Fibroblast of lung (primary cell): ENCODE measurements at places on chromosomes 1 and 21. TPM values are rescaled to one million over a fixed set of nuclear protein-coding genes. Genes with fewer than 3 reads are reported as not detected.
A peak's percentile ranks its signal among the peaks of the same experiment; 100 is the strongest.

DNA sequence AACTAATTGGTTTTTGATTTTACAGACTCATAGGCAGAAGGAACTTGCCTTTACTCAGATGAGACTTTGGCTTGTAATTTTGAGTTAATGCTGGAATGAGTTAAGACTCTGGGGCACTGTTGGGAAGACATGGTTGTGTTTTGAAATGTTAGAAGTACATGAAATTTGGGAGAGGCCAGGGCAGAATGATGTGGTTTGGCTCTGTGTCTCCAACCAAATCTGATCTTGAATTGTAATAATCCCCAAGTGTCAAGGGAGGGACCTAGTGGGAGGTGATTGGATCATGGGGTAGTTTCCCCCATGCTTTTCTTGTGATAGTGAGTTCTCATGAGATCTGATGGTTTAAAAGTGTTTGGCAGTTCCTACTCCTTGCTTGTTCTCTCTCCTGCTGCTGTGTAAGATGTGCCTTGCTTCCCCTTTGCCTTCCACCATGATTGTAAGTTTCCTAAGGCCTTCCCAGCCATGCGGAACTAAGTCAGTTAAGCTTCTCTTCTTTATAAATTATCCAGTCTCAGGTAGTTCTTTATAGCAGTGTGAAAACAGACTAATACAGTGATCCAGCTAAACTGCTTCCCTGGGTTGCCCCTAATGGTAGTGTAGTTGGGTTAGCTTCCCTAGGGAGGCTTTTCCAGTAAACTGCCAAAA lies 10.2 kb downstream of the CPT2 start:
- no peak for DNase-seq

GRCh38 chr1:101245246-101245927 lies 8.6 kb downstream of the S1PR1 start:
- DNase-seq, result no peak

DNA sequence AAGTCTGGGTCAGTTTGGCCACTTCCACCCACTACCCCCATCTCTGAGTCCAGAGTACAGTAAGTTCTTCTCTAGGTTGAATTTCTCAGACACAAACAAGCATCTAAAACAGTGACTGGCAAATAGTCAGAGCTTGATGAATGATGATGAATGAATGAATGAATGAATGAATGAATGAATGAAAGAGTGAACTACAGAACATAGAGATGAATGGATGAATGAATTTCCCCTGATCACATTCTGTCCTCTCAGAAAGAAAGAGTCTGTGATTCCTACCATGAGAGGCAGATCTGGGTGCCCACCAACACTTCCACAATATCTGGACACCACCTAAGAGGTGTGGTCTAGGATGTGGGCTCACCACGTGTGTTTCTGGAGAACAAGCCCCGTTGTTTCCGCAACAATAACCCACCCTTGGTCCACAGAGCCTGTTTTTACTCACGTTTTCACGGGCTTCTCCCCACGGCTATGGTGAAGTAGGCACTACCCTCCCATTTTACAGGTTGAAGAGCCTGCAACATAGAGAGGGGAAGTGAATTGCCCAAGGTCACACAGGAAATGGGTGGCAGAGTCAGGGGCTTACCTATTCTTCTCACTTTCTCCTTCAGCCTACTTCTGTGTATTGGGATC lies 40.2 kb upstream of the IFFO2 start:
- DNase-seq, result no peak

DNA sequence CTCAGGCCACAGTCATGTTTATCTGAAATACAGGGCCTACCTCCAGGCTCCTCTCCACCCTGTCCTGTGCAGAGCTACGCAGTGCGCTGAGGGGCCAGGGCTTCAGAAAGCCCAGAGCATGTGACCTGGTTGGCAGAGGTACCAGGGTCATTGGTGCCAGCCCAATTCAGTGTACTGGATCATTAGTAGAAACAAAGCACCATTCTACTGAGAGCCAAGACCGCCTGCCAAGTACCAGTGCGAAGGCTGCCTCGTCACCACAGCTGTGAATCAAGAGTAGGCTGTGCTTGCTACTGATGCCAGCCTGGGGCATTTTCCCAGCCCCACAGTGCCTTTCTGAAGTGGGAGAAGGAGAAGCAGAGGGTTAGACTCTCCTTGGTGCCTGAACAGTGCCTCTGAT lies 59.8 kb downstream of the CAPN9 start:
- no peak for DNase-seq

DNA sequence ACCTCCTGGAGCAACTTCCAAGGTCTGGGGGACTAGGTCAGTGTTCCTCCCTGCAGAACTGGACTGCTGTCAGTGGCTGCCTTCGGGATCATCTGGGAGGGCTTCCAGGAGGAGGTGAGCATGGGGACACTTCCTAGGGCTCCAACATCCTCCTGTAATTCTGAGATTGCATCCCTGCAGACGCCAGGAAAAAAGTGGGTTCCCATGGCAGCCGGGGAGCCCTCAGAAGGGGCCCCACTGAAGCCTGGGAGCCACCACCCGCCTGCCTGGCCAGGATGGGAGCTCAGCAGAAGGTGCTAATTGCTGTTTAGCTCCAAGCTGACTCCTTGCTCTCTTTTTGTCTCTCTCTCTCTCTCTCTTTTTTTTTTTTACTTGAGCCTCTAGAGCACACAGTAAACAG lies 16.1 kb upstream of the ARF1 start:
- no peak for DNase-seq

GRCh38 chr1:200240656-200241055 lies 169.2 kb downstream of the ZNF281 start:
- DNase-seq, result no peak

DNA sequence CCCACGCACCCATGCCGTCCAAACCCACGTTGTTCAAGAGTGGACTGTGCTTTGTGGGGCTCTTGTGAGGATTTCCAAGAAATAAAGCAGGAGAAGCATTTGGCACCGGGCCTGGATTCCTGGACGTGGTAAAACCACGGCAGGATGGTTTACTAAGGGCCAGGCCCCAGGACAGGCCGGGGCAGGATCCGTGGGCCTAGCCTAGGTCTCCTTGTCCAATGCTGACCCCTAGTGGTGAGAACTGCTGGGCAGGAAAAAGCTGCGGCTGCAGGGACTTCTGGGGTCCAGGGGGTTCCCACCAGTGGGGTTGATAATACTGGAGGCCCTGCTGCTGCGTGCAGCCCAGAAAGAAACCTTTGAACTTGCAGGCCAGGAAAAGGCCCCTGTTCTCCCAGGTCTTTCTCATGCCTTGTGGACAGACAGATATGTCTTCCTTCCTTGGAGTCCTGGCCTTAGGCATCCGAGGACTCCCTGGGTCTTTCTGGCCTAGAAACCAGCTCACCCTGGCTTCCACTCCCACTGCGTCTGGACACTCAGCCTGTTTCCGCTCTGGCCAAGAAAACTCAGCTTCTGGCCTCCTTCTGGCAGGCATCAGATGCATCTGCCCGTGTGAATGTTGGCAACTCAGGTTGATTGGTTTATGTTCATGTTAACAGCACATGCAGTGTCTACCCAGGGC lies 106.9 kb upstream of the TMEM51 start:
- DNase-seq, result peak; percentile 79

S100PBP gene
- total RNA-seq, result 26.7 and 36.3 TPM in 2 replicates

MYBPH gene
- 0.17 and 0.26 TPM in 2 replicates for total RNA-seq

AMY1A gene
- not detected in 2 replicates for total RNA-seq

- DNase-seq, result no peak
Observed at GRCh38 chr1:202123336-202123813, 658 bp downstream of the GPR37L1 start.

DNA sequence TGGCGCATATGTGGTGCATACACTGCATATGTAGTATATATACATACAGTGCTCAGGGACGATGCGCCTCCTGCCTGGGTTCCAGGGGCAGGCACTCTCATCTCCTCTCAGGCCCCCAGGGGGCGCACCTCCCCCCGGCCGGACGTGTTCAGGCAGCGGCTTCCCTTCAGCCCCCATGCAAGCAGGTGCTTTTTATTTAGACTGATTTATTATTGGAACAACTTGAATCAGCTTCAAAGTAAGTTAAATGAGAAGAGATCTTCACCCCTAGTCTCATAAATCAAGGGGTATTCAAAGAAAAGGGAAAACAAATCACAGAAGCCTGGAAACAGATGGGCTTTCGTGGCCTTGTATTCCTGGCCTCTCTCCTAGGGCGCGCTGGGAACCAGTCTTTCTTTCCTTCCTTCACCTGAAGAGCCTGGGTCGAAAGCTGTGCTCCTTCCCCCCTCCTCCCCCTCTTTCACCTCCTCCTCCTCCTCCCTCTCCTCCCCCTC lies 64.6 kb downstream of the UBIAD1 start:
- no peak for DNase-seq

TRIM67 gene
- under 0.01 and 0.17 TPM in 2 replicates for total RNA-seq

CELA2A gene
- not detected in 2 replicates for total RNA-seq

DNA sequence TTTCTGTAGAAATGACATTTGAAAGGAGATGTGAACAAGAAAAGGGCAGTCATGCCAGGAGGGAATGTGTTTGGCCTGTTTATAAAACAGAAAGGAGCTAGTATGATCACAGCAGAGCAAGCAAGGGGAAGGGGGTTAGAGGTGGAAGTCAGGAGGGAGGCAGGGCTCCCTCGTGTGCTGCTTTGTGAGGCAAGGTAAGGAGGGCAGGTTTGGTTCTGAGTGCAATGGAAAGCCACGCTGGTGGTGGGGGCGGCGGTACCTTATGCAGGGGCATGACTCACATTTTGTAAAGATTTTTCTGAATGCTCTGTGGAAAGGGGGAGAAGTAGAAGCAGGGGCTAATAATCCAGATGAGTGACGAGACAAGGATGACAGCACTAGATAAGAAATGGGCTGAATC lies 197.5 kb upstream of the C8B start:
- no peak for DNase-seq

IFI44L gene
- 2.1 TPM in 2 replicates for total RNA-seq

- DNase-seq, result no peak
Observed at GRCh38 chr1:4527819-4528218, 126.6 kb upstream of the AJAP1 start.

SAMD11 gene
- 3.8 and 7.7 TPM in 2 replicates for total RNA-seq

TCEANC2 gene
- total RNA-seq, result 3.6 and 4.0 TPM in 2 replicates

DNA sequence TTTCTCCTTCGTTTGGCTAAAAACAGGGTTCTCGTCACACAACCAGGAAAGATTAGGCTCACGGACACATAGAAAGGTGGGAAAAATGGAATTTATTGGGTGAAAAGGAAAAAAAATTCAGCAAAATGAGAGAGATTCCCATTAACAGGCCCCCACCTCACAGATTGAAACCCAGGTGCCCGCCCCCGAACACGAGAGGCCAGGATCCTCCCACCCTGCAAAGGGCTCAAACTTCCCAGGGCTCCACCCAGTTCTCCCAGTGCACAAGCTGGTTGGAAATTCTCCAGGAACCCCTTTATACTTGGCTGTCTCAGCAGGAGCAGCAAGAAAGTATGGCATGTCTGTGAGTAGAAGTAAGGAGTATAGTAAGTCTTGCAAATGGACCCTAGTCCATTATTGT lies 499.7 kb downstream of the RWDD3 start:
- DNase-seq, result no peak

GRCh38 chr1:219659684-219660083 lies 46.8 kb upstream of the ZC3H11B start:
- DNase-seq, result peak; percentile 85

LAPTM5 gene
- total RNA-seq, result under 0.01 TPM in 2 replicates

DNA sequence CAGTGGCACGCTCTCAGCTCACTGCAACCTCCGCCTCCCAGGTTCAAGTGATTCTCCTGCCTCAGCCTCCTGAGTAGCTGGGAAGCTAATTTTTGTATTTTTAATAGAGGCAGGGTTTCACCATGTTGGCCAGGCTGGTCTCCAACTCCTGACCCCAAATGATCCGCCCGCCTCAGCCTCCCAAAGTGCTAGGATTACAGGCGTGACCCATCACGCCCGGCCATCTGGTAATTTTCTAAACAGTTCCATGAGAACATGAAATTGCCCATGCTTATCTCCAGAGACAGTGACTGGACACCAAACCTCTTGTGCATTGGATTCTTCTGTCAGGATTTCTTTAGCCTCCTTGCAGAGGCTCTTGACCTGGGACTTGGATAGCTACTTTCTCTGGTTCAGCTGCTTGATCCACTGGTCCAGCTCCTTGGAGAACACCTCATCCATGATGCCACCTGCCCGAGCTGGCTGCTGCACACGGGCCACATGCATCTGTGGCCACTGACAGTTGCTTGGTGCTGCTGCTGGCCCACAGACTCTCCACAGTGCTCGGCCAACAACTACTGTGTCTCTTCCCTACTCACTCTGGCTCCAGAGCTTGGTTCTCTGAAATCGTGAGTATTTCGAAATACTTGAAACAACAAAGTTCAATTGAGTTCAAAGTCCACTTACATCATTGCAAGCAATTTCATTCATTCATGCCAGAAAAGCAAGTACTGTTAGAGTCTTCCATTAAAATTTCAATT lies 40.0 kb upstream of the CTPS1 start:
- DNase-seq, result peak; percentile 84

ARHGAP29 gene
- 20.5 and 26.6 TPM in 2 replicates for total RNA-seq

DNA sequence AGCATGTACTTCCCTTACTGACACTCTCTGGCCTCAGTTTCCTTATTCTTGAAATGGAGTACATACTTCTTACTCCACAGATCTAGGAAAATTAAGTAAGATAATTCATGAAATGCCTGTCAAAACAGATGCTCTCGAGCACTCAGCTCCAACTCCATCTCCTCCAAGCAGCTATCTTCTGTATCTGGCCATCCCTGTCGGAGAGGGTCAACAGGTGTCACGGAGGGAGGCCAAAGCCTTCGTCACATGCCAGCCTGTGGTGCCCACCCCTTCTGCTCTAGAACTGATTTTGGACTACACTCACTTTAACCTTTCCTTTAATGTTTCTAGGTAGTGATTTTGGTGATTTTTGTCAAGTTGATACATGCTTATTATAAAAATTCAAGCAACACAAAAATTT lies 18.8 kb upstream of the PKP1 start:
- DNase-seq, result no peak

DNA sequence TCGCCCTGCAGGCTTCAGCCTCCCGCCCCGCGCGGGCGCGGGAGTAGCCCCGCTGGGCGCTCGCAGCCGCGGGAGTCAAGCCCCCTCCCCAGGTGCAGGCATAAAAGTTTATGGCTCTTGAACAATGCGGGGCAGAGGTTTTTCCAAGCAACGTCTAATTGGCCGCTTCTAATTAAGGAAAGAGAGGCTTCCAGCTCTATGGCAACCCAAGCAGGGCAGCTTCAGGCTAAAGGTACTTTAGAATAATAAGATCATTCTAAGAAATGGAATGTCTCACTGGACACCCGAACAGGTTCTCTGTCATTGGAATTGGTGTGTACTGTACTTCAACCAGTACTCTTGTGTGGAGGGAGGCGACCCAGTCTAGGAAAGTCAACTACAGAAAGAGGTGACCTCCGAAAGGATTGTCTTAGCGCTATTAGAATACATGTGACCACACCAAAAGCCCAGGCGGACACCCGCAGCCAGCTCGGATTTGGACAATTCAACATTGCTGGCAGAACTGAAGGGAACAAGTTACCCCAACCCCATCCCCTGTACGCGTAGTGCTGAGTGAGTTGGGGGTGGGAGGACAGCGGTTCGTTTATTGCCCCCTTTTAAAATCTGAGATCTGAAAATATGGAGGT lies 12.5 kb downstream of the NR5A2 start:
- DNase-seq, result no peak

LCE2A gene
- 0.33 TPM in 1 of 2 replicates, not detected in the other for total RNA-seq

- no peak for DNase-seq
Observed at GRCh38 chr1:158077411-158078256, 84.2 kb downstream of the KIRREL1 start.

PTGFR gene
- total RNA-seq, result 25.7 and 32.7 TPM in 2 replicates

GRCh38 chr1:115790356-115790755 lies 21.8 kb upstream of the CASQ2 start:
- DNase-seq, result no peak

GRCh38 chr1:50106095-50106761 lies 2.5 kb upstream of the ELAVL4 start:
- no peak for DNase-seq

- DNase-seq, result peak; percentile 86
Observed at GRCh38 chr1:52520148-52520547, 32.7 kb downstream of the TUT4 start.

OR2T3 gene
- total RNA-seq, result not detected in 2 replicates

IL10RB gene
- 58.0 and 64.1 TPM in 2 replicates for total RNA-seq

TMPRSS3 gene
- total RNA-seq, result not detected in 2 replicates
